ENCODE measurements at places on chromosomes 11 and 22. TPM values are rescaled to one million over a fixed set of nuclear protein-coding genes. Genes with fewer than 3 reads are reported as not detected.

- DNase-seq, result no peak
Observed at GRCh38 chr11:112392904-112393303, 132.2 kb upstream of the PLET1 start.

- peak; percentile 67 for DNase-seq
Observed at GRCh38 chr11:118437208-118438125, 1.2 kb downstream of the KMT2A start.

DNA sequence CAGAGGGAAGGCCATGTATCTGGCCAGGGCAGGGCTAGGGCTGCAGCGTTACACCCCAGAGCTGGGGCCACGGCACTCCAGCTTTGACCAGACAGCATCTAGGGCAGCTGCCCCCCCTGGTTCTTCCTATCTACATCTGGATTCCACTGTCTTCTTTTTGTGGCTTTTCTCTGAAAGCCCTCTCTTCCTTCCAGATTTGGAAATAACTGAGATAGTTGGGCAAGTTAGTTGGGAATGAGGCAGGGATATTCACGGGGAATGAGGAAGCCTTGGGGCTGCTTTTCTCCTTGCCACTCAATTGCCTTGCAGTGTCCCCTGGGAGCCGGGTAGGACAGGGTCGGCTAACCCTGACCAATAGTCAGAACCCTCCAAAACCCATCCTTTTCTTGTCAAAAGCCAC is 26.8 kb downstream of the CLMP start:
- no peak for DNase-seq

DNA sequence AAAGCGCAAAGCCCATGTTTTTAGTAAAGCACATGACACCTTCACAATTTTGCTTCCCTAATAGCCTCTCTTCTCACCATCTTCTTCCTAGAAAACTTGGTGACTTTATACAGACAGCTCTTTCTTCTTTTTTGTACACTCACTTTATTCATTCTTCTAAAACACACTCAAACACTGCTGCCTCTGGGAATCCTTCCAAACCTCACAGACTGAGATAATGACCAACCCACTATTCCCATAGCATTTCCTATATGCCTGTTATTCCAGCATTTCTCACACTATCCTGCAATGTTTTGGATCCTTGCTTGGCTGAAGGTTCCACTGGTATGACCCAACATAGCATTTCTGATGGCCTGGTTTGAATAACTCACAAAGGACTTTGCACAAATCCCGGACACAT is 442.1 kb upstream of the CCDC90B start:
- DNase-seq, result no peak

DNA sequence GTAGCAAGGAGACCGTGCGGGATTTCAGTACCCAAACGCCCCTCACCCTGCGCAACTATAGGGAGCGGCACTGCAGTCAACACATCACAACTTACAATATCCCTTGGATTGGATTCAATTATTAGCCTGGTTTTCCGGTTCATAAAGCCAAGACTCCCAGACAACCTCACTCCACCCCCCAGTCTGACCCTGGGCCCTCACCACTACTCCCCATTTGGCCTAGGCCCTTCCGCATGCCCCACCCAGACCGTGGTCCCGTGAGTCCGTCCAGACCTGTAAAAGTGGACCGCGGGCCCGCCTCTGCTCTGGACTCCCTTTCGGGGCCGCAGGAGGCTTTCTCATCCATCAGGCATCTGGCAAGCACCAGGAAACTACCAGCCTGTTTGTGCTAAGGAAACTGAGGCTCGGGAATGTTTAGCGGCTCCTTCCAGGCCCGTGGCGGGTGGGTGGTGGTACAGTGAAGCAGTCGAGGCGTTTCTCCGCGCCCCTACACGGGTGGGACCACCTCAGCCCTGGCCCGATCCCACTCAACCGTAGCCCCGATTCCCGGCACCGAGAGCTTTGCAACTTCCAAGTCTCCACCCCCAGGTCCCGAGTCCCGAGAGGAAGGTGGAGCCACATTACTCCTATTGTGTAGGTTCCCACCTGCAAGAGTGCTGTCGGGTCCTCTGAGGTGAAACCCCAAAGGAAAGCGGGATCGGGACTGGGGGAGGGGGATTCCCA is 679 bp upstream of the DPP3 start:
- DNase-seq, result peak; percentile 58

DNA sequence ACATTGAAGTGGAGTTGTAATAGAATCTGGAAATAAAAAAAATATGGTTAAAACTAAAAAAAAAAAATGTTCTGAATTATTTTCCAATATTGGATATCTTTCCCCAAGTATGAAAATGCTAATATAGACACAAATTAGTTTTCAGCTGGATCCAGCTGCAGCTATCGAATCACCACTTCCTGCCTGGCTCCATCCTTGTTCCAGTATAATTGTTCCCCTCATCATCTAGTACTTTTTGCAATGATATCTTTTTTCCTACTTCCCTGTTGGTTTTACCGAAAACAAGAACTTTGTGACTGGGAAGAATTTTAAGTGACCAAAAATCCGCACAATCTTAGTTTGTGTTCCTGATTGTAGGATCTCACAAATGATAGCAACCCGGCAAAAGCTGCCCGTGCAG is 9.4 kb downstream of the OR4D9 start:
- no peak for DNase-seq

DNA sequence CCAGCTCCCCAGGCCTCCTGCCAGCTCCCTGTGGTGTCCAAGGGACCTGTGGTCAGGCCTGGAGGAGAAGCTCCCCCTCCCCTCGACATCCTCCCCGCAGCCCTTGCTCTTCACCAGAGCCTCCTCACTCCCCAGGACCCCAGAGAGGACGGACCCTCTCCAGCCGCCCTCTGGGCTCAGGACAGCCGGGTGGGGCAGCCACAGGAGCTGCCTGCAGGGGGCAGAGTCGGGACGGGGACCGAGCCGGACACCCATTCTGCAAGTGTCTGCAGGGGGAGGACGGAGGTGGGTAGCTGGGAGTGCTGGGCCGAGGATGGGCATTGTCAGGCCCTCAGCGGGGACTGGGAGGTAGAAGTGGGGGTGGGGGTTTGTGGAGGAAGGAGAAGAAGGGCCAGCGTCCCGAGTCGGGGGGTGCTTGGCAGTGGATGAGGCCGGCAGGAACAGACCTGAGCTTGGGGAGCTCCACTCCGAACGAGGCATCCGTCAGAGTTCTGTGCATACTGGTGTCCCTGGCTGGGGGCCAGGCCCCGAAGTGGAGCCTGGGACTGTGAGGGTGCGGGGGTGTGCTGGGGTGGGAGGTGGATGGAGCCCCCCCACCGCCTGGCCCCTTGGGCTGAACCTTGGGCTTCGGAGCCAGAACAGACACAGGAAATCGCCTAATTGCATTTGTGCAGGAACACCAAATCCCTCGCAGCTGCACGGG is 15.2 kb downstream of the PRR33 start:
- DNase-seq, result no peak

DNA sequence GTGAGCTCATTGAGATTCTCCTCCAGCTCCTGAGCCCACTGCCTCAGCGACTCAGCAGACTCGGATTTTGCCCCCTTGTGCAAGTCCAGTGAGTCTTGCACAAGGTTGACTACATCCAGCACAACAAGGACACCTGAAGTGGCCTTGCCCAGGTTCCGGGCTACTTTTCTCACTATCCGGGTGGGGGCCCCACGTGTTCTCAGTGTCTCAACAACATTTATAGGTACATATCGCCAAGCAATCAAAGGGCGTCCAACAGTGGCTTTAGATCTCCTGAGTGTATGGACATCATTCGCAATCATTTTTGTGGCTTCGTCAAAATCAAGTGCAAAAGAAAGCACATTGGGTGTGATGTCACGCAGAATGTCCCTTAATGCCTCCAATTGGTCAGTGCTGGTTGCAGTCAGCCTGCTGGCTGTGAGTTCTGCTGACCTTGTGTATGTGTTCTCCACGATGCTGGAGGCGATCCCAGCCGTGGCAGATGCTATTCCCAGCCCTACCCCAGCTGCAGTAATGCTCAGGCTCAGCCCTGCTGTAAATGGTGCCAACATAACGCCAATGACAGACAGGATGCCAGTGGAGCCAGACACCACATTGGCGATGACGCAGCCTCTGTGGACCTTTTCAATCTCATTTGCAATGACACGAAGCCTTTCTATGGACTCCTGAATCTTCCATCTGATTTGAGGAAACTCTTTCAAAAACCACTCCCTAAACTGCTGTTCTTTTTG is 10.3 kb downstream of the APOL4 start:
- peak; percentile 25 for DNase-seq

DNA sequence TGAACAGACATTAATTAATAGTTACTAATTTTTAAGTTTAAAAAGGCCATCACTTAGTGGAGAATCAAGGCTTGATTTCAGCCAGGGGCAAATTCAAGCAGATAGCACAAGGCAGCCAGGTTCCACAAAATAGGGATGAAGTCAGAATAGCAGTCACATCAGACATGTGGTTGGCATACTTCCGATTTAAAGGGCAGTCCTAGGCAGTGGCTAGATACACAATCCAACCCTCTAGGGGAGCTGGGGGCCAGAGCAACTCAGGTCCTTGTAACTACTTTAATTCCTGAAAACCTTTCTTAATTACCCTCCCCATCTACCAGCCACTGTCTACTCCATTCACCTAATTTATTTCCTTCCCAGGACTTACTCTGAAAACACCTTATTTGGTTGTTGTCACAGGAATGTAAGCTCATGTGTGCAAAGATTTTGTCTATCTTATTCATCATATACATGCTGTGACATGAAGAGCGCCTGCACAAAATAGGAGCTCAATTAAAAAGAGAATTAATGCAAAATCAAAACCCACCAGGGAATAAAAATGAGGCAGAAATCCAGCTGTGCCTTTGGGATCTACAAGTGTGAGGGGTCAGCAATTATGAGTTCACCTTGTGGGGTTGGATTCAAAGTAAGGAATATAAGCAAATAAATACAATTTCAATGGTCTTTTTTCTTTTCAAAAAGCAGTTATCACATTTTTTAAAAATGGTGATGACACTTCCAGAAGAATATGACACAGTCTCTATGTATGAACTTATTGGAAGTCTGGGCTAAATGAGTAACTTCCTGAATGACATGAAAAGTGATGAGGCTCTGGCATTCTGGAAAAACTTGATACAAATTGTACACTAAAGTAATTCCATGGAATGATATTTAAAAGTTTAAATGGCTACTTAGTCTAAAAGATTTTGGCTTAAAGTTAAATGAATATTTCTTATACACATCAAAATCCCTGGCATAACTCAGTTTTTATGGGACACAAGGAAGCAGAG is 53.8 kb downstream of the COPB1 start:
- peak; percentile 69 for DNase-seq

DNA sequence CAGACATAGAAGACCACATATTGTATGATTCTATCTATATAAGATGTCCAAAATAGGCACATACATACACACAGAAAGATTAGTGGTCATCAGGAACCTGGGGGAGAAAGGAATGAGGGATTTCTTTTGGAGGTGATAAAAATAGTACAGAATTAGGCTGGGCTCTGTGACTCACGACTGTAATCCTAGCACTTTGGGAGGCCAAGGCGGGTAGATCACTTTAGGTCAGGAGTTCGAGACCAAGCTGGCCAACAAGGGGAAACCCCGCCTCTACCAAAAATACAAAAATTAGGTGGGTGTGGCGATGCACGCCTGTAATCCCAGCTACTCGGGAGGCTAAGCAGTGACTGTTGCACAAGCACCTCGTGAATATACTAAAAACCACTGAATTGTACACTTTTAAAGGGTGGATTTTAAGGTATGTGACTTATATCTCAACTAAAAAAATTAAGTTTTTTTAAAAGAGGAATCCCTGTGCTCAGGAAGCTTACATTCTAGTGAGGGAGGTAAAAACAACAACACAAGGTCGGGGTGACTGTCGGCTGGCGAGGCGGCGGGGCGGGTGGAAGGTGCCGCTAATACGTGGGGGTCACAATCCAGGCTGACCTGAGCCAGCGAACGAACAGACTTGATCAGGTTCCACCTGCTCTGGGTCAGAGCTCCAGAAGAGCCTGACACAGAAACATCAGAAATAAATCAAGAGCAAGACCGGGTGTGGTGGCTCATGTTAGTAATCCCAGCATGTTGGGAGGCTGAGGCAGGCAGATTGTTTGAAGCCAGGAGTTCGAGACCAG is 25.3 kb upstream of the TESMIN start:
- DNase-seq, result no peak

DNA sequence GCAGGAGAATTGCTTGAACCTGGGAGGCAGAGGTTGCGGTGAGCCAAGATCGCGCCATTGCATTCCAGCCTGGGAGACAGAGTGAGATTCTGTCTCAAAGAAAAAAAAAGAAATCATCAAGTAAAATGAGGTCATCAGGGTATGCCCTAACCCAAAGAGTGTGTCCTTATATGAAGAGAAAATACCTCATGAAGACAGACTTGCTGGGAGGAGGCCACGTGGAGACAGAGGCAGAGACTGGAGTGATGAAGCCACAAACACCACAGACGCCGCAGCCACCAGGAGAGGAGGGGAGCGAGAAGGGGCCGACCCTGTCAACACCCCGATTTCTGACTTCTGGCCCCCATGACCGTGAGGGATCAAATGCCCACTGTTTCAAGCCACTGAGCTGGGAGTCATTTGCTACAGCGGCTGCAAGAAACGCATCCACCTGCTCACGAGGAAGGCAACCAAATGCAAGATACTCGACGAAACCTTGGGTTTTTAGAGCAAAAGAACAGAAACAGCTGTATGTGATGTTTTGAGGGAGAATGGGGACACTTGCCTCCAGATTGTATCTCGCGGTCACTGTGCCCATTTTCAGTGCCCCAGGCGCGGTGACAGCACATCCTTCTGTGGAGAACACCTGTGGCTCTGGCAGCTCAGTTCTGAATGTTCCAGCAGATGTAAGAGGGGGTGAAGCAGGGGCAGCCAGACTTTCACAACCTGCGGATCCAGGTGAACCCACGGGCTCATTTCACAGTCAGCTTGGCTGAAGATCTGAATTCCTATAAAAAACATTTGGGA is 1317.2 kb downstream of the TBC1D22A start:
- DNase-seq, result no peak

DNA sequence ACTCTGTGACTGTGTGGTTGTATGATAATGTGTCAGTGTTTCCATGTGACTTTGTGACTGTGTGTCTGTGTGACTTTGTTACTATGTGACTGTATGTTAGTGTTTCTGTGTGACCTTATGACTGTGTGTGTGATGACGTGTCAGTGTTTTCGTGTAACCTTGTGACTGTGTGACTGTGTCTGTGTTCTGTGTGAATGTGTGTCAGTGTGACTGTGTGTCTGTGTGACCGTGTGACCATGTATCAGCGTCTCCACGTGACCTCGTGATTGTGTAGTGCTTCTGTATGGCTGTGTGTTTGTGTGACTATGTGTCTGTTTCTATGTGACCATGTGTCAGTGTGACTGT is 9.5 kb upstream of the PKNOX2 start:
- DNase-seq, result no peak

- peak; percentile 32 for DNase-seq
Observed at GRCh38 chr22:30188911-30189310, 57.6 kb downstream of the LIF start.

GRCh38 chr11:1608363-1608762 is at the start of gene KRTAP5-3:
KRTAP5-3 (minus strand) TSS chr11:1608463; CDS start chr11:1608385, 78 bp downstream.
- DNase-seq, result no peak

GRCh38 chr11:65429068-65429681 is 6.6 kb downstream of the NEAT1 start:
- DNase-seq, result peak; percentile 85

FZD4 gene
- 6.8 TPM for total RNA-seq

PATE2 gene
- not detected for total RNA-seq

GDPD4 gene
- total RNA-seq, result not detected

DRICH1 gene
- not detected for total RNA-seq

TRPM5 gene
- not detected for total RNA-seq

POU2AF2 gene
- not detected for total RNA-seq

PNPLA5 gene
- total RNA-seq, result 0.05 TPM

PKP3 gene
- 10.6 TPM for total RNA-seq

PLCB3 gene
- 24.0 TPM for total RNA-seq

CARD10 gene
- 8.3 TPM for total RNA-seq
